ENCODE measurements at places on chromosomes 5 and 9.

GRCh38 chr9:79616013-79616412 is 44.2 kb downstream of the TLE4 start:
- no peak for DNase-seq

GRCh38 chr9:98281281-98281680 is 25.8 kb upstream of the TBC1D2 start:
- no peak for DNase-seq

DNA sequence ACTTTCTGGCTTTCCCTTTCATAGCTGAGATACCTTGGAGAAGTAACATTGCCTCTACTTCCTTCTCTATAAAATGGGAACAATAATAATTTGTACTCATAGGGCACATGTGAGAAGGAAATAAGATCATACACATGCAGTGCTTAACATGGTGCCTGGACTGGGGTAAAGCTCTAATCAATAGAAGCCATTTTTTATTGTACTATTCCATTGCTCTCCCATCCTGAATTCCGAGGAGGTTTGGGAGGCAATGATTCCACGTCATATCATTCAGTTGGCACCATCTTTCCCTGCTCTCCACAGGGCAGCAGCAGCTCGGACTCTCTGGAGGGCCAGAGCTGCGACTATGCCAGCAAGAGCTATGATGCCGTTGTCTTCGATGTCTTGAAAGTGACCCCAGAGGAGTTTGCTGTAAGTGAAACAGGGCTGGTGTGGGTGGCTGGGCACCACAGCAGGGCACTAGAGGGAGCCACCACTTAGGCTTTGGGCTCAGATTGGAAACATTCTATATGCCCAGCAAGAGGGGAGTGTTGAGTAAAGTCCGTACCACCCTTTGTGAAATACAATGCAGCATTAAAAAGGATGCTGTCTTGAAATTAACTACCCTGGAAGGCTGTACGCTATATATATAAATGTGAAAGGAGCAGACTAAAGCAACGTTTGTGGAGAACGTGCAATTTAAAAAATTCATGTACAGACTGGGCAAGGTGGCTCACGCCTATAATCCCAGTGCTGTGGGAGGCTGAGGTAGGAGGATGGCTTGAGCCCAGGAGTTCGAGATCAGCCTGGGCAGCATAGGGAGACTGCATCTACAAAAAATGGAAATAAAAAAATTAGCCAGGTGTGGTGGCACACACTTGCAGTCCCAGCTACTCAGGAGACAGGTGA is 51.2 kb downstream of the RALGPS1 start:
- peak; percentile 67 for DNase-seq

- DNase-seq = peak; percentile 95
Observed at GRCh38 chr5:14035859-14036503, 91.5 kb upstream of the DNAH5 start.

- DNase-seq = no peak
Observed at GRCh38 chr5:144414202-144415029, 243.7 kb downstream of the KCTD16 start.

DNA sequence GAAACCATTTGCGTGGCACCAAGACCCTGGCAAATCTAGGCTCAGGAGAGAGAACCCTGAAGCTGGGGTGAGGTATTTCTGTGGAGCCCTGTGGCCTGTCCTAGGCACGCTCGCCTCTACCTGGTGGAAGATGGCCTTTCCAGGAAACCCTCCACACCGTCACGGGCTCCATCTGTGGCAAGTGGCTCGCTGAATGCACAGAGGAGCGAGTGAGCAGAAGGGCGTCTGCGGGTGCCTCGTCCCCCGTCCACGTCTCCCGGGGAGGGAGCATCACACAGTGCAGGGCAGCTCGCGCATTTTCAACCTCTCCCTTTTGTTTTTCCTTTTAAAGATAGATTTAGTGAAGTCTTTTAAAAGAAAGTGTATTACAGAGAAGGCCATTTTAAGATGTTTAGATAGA is 25.3 kb upstream of the RASGEF1C start:
- no peak for DNase-seq

- DNase-seq = no peak
Observed at GRCh38 chr9:126582427-126582826, 31.3 kb upstream of the LMX1B start.

- DNase-seq = peak; percentile 70
Observed at GRCh38 chr5:145854651-145855258, 18.1 kb downstream of the GRXCR2 start.

DNA sequence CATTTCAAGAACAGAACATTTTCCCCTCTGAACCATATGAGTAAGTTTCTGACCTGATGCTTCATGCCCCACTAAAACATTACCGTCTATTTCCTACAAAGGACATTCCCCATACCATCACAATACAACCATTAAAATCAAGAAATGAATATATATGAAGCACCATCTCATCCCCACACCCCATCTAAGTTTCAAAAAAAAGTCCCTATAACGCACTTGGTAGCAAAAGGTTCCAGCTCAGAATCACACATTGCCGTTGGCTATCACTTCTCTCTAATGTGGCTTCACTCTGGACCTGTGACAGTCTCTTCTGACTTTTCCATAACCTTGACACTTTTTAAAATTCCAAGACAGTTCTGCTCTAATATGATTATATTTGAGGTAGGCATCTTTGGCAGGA is 5.9 kb downstream of the EMB start:
- no peak for DNase-seq

- no peak for DNase-seq
Observed at GRCh38 chr5:131747180-131748105, 49.4 kb downstream of the FNIP1 start.

- DNase-seq = no peak
Observed at GRCh38 chr5:133222040-133222439, 170.2 kb downstream of the HSPA4 start.

DNA sequence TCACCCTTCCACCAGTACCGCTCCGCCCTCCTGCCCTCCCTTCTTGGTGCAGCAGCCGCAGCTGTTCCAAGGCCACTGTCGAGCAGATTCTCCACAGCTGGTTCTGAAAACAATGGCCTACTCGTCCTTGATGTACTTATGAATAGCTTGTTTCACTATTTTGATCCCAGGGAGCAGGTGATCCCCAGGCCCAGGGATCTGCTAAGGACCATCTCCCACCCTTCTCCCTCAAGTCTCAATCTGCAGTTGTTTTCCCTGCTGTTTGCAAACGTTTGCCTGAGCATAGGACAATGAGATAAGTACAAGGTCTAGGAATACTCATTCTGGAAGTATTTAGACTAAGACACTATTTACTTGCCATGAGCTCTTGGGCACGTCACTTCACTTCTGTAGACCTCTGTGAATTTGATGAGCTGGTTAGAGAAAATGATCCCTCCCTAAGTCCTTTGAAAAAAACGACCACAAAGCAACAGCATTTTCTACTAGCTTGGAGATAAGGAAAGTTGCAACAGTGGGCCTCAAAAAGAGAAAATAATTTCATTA is 1.8 kb downstream of the LURAP1L start:
- no peak for DNase-seq

DNA sequence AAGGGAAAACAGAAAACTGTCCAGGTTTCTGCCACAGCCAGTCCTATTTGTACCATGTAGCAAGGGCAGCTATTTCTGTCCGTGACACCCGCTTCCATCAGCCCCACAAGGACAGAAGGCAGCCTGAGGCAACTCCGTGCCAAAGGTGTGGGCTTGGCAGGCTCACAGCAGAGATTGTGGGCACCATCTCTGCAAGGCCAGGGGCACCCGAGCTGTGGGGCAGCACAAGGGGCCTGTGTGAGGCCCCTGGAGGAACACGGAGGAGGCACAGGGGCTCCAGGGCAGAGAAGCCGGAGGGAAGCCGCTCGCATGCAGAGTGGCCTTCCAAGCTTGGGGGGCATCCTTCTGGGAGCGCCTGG is 43.5 kb downstream of the COL23A1 start:
- no peak for DNase-seq

GRCh38 chr9:16561121-16561520 is 309.3 kb downstream of the BNC2 start:
- no peak for DNase-seq

- no peak for DNase-seq
Observed at GRCh38 chr5:14460844-14461398, 120.7 kb upstream of the OTULINL start.

GRCh38 chr5:135112008-135112725 is 78.1 kb upstream of the PITX1 start:
- DNase-seq = no peak

- DNase-seq = no peak
Observed at GRCh38 chr9:112530751-112531205, 44.2 kb downstream of the KIAA1958 start.

All from A549 (cell line).